Endodermal cell (in vitro differentiated cells): ENCODE measurements at places on chromosomes 7 and 10.

DNA sequence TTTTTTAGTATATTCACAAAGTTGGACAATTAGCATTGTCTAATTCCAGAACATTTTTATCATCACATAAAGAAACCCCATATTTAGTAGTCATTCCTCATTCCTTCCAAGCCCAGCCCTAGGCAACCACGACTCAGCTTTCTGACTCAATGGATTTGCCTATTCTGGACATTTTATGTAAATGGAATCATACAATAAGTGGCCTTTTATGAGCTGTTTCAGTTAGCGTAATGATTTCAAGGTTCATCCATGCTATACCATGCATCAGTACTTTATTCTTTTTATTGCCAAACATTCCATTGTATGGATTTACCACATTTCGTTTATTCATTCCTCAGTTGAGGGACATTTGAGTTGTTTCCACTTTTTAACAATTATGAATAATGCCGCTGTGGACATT is 249.2 kb downstream of the DYNC1I1 start:
- no peak for DNase-seq
- no peak overlapping the region for H3K4me3 ChIP-seq
- no peaks in the 10 kb centered on the region for H3K27me3 ChIP-seq
- no peak overlapping the region for H3K27ac ChIP-seq
- H3K4me1 ChIP-seq = peaks cover 5% of the 10 kb centered on the region

DNA sequence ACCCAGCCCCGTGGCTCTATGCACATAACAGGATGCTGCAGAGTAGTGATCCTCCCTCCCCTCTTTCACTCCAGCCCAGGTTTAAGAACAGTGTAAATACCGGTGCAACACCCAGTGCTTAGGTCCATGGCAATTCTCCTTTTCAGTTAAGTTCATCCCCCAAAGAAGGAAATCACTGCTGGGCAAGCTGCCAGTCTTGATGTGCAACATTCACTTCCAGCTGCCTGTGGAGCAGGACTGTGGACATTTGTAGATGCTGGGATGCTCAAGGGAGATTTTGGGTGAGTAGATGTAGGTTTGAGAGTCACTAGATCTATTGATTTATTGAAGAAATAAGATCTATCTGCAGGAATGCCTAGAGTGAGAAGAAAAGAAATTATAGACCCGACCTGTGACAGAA is 294.3 kb upstream of the KIAA1217 start:
- no peak overlapping the region for H3K27ac ChIP-seq
- no peaks in the 10 kb centered on the region for H3K4me1 ChIP-seq
- no peaks in the 10 kb centered on the region for H3K27me3 ChIP-seq
- DNase-seq = no peak
- H3K4me3 ChIP-seq = no peak overlapping the region

DNA sequence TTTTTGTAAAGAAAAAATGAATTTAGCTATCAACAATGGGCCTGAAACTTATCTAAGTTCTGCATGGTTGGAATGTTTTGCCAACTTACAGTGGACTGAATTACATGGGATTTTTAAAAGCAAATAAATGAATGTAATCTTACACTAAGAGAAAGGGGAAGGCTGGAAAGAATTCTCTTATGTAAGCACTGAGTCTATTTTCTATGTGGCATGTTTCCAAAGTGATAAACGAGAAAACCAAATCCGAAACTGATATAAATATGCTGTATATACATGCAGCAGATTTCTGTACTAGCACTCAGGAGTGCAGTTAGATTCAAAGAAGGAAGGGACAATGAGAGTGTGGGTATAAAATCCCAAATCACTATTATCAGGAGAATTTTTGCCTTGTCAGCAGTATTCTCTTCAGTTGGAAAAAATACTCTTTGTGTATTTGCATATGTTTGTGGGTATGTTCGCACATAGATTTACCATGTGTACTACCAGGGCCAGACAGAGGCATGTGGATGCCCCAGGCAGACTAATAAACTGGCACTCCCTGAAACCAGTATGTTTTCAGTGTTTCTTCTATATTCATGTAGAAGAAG is 334.3 kb upstream of the SEMA3D start:
- H3K27ac ChIP-seq = no peak overlapping the region
- no peaks in the 10 kb centered on the region for H3K36me3 ChIP-seq
- DNase-seq = no peak
- H3K4me1 ChIP-seq = no peaks in the 10 kb centered on the region
- no peak overlapping the region for H3K4me3 ChIP-seq

GRCh38 chr10:74925291-74925690 is 98.9 kb downstream of the KAT6B start:
- H3K27me3 ChIP-seq = no peaks in the 10 kb centered on the region
- H3K4me3 ChIP-seq = no peak overlapping the region
- no peak for DNase-seq
- H3K36me3 ChIP-seq = no peaks in the 10 kb centered on the region
- H3K4me1 ChIP-seq = peaks cover 11% of the 10 kb centered on the region
